Stimulated activated CD8-positive, alpha-beta memory T cell treated with anti-CD3 and anti-CD28 coated beads, Interleukin-12 subunit alpha, Interleukin-12 subunit beta, amount 100 ng/mL, for 1 hour (primary cell): ENCODE measurements at places on chromosomes 5 and 9.

DNA sequence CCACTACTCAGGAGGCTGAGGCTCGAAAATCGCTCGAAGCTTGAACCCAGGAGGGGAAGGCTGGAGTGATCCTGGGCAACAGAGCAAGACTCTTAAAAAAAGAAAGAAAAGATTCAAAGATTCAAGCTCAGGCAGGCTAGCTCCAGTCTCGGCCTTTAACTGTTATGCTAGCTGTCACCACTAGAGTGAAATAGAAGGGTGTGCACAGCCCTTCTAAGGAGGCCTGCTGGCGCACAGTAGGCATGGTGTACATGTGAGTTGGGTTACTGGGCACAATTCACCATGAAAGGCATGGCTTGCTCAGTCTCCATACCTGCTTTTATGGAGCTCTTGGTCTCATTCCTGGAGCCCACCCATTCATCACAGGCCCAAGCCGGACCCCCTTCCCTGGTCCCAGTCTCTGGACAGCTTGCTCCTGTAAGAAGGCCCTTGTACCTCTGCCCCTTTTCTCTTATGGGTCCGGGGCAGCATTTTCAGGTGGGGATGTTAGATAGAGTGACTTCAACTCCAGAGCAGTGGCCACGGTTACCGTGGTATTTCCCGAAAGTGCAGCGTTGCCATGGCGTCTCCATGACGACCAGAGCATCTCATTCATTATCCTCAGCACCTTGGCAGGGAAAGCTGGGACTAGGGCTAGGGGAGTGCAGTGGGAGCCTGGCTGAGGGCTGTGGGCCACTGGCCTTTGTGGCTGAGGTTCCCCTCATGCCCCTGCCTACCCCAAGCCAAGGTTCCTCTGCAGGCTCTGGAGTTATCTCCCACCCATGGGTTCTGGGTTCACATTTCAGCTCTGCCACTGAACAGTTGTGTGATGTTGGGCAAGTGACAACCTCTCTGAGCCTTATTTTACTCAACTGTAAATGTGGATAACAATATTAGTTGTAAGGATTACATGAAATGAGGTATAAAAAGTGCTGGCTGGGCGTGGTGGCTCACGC, 5.7 kb downstream of the NDST1 start:
- DNase-seq, result no peak

GRCh38 chr9:974031-974995, 2.1 kb upstream of the DMRT3 start:
- no peak for DNase-seq

GRCh38 chr5:122941737-122942136, 94.8 kb downstream of the PPIC start:
- no peak for DNase-seq

- no peak for DNase-seq
Measured at GRCh38 chr9:85522459-85523092, 219.2 kb downstream of the AGTPBP1 start.

DNA sequence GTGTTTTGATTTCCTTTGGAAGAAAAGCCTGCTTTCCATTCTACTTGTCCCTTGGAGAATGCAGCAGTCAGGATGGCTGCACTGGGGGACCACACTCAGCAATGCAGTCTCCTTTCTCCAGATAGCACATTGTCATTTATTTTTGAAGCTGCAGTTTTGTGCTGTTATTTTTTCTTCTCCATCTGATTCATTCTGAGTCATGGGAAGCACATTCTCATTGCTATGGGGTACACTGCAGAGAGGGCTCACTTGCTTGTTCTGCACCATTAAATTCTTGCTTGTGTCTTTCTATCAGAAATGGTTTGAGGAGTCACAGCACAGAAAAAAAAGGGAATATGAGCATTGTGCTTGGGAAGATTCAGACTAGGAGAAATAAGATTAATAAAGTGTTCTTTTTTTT, 39.7 kb upstream of the POC5 start:
- no peak for DNase-seq

DNA sequence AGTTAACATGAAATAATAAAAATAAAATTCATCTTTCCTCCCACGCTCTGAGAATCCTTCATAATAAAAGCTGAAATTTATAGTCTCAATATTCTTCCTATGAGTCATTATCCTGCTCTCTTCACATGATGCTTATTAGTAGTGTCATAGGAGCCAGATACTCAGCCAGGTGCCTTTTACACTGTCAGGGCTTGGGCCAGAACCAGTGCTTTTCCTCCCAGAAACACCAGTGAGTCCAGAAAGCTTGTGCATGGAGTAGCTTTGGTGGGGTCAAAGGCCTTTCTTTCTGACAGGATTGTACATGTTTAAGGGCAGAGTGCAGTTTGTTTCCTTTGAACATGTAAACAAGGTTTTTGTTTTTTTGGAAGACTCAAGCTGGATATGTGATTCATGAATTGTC, 6.8 kb downstream of the LSM11 start:
- DNase-seq, result no peak

- no peak for DNase-seq
Measured at GRCh38 chr9:12441506-12441905, 251.7 kb upstream of the TYRP1 start.

DNA sequence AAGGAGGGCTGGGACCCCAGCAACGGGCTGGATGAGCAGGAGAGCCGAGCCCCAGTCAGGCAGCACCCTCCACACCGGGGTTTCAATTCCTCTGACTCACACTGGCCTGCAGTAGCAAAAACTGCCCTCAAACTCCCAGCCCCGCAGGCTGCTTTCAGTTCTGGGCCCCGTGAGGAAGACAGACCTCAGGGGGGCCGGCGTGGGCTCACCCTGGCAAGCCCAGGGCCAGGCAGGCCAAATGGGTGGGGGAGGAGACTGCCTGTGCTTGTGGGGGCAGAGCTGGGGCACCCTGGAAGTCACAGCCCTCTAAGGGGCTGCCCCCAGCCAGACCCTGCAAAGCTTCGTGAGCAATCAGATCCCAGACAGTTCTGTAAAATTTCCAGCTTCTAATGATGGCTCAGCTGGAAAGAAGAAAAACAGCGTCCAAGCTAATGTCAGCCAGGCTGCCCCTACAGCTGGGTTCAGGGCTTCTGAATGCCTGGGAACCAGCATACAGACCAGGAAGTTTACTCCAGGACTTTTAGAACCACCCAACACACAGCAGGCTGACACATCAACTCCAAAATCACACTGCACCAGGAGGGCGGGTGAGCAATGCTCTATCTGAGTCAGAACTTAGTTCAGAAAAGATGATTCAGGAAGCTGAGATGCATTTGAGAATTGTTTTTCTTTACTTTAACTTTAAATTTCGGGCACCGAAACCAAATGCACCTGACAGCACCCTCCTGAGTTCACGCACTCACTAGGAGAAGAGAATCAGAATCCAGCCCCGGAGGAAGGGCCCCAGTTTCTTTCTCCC, 34.7 kb downstream of the LPCAT1 start:
- no peak for DNase-seq

DNA sequence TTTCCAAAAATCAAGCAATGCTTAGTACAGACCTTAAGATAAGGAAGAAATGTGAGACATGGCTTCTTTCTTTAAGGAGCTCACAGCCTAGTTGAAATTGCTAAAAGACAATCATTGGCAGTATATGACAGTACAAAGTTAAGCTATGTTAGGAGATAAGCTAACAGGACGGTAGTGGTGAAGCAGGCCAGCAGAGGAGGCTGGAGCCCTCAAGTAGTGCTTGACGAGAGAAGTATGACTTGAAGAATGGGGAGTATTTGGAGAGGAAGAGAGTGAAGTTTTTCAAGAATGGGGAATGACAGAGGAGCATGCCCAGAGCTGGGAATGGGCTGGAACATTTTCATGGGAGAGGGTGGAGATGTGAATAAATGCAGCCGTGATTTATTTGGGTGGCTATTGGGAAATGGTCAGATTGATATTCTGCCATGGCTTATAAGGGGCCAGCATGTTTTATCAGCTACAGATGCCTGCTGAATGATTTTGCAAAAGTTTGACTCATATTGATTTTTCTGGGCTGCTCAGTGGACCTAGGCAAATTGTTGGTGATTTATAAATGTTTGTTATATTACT, 43.7 kb downstream of the LURAP1L start:
- no peak for DNase-seq
